ENCODE measurements at places on chromosomes 16 and 17.

DNA sequence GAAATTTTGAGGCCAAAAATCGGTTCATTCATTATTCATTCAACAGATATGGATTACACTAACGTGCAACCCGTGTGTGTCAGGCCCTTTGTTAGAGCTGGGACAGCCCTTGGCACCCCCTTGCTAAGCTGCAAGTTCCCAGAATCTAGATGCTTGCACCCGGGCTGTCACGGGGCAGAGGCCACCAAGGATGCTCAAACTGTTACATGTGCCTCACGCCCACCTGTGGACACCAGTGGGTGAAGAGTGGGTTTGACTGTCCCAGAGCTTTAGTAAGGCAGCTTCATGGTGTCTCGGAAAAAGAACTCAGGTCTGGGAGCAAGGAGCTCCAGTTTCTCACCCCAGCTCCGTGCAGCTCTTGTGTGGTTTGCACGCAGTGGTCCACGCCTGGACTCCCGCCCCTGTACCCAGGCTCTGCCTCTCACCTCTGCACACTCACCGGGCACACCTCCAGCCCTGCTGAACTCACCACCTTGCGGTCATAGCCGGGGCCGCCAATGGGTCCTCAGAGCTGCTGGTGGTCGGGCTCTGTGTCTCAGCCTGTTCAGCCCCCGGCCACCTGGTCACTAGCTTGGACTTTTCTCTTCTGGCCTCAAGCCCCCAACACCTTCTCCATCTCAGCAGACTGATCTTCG lies 53.7 kb upstream of the CACNG4 start:
- no peak for DNase-seq

DNA sequence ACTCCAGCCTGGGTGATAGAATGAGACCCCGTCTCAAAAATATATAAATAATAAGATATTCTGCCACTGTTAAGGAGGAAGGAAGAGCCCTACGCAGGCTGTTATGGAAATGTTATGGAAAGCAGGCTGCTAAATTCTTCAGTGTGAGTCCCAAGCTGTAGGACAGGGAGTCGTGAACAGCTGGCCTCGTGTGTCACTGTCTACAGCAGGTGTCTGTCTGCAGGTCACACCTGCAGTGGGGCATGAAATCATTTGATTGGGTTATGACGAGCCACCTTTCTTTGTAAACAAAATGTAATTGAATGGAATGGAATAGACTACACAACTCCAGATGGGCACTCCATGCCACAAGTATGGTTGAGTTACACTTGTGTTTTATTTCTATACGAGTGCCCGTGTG lies 15.6 kb upstream of the LITAF start:
- DNase-seq = peak; percentile 65

DNA sequence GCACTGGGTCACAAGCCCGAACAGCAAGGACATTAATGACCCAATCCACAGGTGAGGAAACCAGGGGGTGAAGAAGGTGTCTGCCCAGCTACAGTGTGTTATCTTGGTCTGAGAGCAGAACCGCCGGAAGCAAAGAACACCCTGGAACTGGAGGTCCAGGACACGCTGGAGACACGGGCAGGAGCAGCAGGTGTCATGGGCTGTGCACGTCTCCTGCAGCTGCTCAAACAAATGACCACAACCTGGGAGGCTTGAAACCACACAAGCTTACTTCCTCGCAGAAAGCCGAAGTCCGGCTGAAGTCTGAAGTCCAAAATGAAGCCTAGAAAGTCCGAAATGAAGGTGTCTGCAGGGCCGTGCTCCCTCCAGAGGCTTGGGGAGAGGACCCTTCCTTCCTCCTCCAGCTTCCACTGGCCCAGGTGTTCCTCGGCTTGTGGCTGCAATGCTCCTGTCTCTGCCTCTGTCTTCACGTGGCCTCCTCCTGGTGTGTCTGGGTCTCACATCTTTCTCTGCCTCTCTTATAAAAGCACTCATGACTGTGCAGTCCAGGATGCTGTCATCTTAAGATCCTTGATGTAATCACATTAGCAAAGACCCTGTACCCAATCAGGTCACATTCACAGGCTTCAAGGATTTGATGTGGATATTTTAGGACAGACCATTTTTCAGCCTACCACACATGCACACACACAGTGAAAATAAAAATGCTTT lies 351.2 kb downstream of the C16orf95 start:
- no peak for DNase-seq

DNA sequence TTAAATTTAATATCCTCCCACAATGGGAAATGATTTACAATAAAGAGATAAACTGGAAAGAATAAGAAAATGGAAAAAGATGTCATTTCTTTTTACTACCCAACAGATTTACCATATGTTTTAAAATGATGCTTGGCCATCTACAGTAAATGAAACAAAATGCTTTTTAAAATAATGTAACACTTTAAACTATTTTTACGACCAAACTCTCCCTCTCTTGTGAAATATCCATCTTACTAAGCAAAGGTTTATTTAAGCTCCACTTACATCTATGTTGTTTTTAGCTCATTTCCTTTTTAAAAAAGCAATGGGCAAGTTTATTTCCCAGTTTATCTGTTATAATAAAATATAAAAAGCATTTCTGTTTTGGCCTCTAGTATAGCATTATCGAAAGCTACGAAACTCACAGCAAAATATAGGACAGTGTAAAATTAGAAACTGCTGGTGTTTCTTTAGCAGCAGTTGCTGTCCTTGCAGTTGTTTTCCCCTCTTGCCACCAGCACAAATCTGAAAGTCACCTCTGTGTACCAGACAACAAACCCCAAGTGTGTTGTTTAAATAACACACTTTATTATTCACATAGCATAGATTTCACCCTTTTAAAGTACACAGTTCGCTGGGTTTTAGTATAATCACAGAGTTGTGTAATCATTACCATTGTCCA lies 195.1 kb downstream of the CDRT15L2 start:
- no peak for DNase-seq

DNA sequence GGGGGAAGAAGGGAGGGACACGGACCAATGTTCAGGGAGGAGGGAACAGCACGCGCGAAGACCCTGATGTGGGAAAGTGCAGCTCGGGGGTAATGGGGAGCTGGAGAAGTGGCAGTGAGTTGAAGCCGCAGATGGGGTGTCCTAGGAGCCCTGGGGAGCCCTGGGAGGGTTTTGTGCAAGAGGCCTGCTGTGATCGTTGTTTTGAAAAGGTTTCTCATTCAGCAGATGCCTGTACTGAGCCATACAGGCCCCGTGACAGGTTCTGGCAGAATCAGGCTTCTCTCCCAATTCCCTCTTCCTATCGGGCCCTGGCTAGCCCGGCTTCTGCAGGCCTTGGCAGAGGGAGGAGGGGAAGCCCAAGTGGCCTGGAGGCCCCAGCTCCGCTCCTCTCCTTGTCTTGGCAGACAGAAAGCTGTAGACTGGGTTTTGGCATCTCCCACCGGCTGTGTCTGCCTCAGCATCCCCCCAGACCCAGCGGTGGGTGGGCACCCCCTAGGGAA lies 38.4 kb upstream of the EMP2 start:
- DNase-seq = no peak

GRCh38 chr17:77728871-77729270 lies 229.6 kb upstream of the TNRC6C start:
- no peak for DNase-seq

GRCh38 chr17:72604518-72604917 lies 483.7 kb downstream of the SOX9 start:
- no peak for DNase-seq

GRCh38 chr16:84357191-84357651 lies 11.1 kb upstream of the ATP2C2 start:
- DNase-seq = no peak

GRCh38 chr16:55081622-55082590 lies 151.2 kb downstream of the IRX5 start:
- no peak for DNase-seq

DNA sequence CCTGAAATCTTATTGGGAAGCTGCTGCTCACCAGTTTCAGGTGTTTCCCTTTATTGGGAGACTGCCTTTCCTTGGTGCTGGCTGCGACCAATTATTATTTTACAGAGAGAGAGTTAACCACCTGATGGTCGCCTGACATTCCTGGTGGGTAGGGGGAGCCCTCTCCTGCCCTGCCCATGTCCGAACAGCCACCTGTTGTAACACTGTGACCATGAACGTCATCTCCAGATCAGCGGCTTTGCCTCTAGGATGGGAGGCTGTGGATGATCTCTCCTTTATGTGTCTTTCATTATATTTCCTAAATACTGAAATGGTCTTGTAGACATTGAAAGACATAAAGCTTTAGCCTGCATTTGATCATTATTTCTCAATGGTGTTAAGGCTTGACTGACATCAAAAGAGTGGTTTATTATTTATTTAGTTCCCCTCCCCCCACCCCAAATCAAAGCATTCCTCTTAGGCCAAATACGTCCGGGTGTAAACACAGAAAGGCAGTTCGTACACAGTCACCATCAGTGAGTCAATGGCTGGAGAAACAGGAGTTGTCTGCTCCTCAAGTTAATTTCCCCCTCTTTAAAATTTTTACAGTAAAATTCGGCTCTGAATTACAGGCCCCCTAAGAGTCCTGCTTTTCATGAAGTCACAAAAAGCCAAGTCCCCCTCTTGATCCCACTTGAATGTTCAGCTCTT lies 57.8 kb upstream of the CACNG5 start:
- DNase-seq = no peak

- no peak for DNase-seq
Measured at GRCh38 chr16:68719993-68720489, 17.1 kb upstream of the CDH1 start.

- peak; percentile 78 for DNase-seq
Measured at GRCh38 chr17:65294181-65294719, 157.1 kb downstream of the RGS9 start.

GRCh38 chr17:73799096-73799495 lies 154.9 kb upstream of the SDK2 start:
- no peak for DNase-seq

DNA sequence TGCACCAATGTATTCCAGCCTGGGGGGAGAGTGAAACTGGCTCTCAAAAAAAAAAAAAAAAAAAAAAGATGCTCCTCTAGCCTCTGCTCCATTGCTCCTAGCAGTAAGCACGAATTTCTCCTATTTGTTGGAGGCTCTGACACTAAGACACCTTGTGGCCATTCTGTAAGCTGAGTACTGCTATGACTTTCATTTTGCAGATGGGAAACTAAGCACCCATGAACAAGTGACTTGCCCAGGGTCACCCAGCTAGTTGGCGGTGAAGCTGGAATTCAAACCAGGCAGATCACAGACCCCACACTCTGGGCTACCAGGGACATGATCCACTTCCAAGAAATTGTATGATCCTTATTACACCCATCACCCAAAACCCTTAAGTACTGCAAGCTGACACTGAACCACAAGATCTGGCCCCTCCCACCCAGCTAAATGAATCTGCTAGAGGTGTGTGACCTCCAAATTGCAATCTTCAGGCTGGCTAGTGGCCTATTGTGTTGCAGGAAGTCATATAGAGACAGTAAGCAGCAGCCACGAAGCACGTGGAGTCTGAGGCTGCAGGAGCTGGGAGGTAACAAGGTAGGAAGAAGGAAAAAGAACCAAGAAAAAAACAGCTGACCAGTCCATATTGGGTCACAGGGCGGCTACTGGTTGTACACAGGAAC lies 209.4 kb downstream of the XYLT1 start:
- no peak for DNase-seq

DNA sequence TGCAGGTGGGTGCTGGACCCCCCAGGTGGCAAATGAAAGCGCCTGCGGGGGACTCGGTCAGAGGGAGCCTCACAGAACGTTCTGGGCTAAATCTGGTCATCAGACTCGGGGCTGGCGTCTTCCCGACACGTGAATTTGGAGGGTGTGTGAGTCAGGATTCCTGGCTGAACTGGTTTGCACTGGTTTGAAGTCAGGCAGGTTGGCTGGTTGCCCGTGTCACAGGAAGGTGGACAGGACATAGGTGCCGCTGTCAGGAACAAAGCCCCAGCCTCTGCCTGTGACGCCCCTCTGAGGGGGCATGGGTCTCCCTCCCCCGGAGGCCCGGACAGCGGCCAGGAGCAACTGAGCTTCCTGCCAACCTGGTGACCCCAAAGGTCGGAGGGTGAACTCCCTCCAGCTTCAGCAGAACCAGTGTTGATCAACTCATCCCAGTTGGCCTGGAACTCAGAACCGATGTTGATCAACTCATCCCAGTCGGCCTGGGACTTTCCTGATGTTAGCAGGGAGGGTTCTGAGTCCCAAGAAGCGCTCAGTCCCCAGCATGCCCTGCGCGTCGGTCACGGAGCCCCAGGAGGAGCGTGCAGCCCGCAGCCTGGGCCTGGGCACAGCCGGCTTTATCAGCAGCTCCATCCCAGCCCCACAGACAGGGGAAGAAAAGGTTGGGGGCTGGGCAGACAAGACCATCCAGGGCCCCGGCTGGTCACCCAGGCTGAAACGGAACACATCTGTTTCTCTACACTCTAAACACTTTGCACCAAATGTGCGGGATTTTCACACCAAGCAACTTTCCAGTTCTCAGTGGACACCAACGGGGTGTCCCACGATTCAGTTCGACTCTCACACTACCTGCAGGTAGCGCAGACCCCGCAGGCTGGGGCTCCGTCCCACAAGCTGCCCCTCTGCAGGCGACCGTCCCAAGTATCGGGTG lies 14.4 kb upstream of the METRNL start:
- no peak for DNase-seq

DNA sequence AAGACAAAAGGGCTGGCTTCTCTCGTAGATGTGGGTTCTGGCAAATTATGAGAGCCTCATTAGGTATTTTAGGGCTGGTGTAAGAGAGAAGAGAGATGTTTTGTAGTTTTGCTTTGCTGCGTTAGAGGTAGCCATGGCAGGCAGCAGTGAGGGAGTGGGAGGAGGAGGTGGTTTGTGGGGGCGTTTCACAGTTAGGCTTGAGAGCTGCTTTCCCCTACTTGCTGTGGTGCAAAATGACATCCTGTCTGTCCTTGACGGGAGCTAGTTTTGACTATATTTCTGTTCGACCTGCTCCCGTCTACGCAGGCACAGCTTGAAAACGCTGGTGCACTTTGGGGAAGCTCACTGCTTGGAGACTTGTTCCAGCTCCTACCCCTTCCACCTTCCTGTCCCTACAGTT lies 75.5 kb downstream of the SLC5A11 start:
- DNase-seq = no peak

DNA sequence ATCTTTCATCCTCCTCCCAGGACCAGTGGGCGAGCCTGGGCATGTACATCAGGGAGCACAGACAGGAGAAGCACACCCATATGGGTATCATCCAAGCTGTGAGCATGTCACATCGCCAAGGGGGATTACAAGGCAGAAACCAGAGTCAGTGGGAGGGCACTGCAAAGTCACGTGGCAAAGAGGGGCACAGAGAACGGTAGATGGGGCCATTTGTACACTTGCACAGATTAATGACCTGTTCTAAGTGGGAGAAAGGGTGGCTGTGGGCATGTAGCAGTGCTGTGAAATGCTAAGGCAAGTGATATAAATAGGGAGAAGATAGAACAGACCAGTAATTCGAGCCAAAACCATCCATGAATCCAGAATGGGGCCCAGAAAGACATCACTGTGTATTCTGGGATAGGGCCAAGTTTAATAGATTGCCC lies 265.0 kb downstream of the CPPED1 start:
- no peak for DNase-seq

- no peak for DNase-seq
Measured at GRCh38 chr17:46794318-46794717, 24.2 kb downstream of the WNT3 start.

DNA sequence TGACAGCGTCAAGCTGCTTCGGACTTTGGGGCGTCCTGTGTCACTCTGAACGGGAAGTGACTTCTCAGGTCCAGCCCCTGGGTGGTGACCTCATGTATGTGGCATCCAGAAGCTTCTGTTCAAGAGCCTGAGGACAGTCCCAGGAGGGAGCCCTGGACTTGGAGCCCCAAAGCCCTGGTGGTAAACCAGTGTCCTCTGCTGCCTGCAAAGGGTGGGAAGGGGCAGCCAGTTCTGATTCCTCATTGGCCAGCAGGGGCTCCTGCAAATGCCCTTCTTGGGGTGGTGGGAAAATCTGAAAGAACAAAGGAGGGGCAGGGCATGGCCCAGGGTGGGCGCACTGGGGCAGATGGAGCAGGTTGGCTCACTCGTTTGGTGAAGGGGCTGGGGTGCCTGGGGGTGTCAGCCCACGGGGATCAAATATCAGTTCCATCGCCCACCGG lies 1.6 kb downstream of the OSGIN1 start:
- DNase-seq = no peak

Measured in NCI-H2081 (cell line).